ENCODE measurements at places on chromosomes 4 and X. TPM values are rescaled to one million over a fixed set of nuclear protein-coding genes. Genes with fewer than 3 reads are reported as not detected.

DNA sequence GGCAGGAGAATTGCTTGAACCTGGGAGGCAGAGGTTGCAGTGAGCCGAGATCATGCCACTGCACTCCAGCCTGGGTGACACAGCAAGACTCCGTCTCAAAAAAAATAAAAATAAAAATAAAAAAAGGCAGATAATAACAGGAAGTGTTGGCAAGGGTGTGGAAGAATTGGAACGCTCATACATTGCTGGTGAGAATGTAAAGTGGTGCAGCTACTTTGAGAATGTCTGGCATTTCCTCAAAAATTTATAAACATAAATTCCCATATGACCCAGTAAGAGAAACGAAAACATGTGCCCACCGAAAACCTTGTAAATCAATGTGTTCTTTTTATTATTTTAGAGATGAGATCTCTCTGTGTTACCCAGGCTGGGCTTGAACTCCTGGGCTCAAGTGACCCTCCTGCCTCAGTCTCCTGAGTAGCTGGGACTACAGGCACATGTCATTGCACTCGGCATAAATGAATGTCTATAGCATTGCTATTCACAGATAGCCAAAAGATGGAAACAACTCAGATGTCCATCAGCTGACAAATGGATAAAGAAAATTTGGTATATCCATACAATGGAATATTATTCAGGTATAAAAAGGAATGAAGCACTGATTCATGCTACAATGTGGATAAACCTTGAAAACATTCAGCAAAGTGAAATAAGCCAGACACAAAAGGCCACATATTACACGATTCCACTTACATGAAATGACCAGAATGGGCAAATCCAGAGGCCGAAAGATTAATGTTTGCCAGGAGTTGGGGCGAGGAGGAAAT is 63.7 kb upstream of the PLAC1 start:
- DNase-seq: no peak

- no peak for DNase-seq
Observed at GRCh38 chrX:69395306-69395705, 108.8 kb upstream of the NALF2 start.

GRCh38 chrX:4805502-4805901 is 1092.1 kb upstream of the PRKX start:
- DNase-seq: no peak

- no peak for DNase-seq
Observed at GRCh38 chr4:139876337-139876941, 210.8 kb downstream of the MGST2 start.

- DNase-seq: no peak
Observed at GRCh38 chr4:26235500-26235899, 85.3 kb upstream of the RBPJ start.

DNA sequence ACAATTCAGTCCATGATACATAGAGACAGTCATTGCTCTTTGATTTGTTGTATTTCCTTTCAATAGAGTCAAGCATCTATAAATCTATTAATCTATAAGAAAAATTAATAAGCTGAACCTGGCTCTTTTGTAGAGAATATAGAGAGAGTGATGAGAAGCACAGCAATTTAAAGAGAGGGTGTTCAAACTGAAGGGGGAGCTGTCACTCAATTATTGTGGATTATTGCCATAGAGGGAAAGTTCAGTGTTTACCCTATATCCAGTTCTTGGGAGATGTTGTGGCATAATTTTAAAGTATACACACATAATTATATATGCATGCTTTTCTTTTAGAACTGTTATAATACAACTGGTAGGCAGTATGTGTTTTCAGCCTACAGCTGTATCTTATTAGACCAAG is 1469.0 kb upstream of the PABPC4L start:
- DNase-seq: no peak

GRCh38 chr4:14184767-14185166 is 557.2 kb upstream of the BOD1L1 start:
- DNase-seq: no peak

DNA sequence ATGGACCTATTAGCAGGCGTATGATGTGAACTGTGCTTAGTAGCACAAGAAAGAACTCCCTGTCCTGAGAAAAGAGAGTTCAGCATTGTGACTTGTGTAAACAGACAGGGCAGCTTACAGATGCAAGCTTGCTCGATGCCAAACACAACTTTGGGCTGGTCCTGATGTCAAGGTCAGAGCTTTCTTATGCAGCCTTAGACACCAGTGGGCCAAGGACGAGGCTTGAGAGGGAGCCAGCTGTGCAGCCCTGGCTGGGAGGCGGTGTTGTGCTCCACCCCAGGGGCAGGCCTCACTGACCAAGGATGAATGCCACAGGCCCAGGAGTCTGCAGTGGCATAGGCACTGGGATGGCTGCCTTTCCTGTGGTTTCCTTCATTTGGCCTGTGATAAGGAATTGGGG is 35.4 kb downstream of the JADE1 start:
- DNase-seq: no peak

GRCh38 chr4:1404573-1405253 is 1.5 kb downstream of the NKX1-1 start:
- no peak for DNase-seq

- no peak for DNase-seq
Observed at GRCh38 chr4:170875868-170876267, 786.1 kb upstream of the AADAT start.

PTCHD1 gene
- total RNA-seq: not detected

KLHL2 gene
- 20.0 TPM for total RNA-seq

ASB12 gene
- not detected for total RNA-seq

GAGE12E gene
- not detected for total RNA-seq

TRAPPC2 gene
- total RNA-seq: 21.4 TPM

FGA gene
- total RNA-seq: not detected
